ENCODE measurements at places on chromosomes 4 and X.

GRCh38 chr4:36841583-36842326 lies 402.8 kb upstream of the NWD2 start:
- DNase-seq, result no peak

GRCh38 chrX:35858361-35858760 lies 60.2 kb downstream of the MAGEB16 start:
- no peak for DNase-seq

GRCh38 chr4:98905839-98906238 lies 23.1 kb downstream of the EIF4E start:
- DNase-seq, result no peak

GRCh38 chr4:77023920-77024319 lies 51.9 kb downstream of the CCNI start:
- DNase-seq, result no peak

GRCh38 chr4:161143375-161143774 lies 1020.4 kb downstream of the FSTL5 start:
- no peak for DNase-seq
